ENCODE measurements at places on chromosomes 5 and 9.

GRCh38 chr5:38872826-38873225 lies 27.0 kb downstream of the OSMR start:
- no peak for DNase-seq

DNA sequence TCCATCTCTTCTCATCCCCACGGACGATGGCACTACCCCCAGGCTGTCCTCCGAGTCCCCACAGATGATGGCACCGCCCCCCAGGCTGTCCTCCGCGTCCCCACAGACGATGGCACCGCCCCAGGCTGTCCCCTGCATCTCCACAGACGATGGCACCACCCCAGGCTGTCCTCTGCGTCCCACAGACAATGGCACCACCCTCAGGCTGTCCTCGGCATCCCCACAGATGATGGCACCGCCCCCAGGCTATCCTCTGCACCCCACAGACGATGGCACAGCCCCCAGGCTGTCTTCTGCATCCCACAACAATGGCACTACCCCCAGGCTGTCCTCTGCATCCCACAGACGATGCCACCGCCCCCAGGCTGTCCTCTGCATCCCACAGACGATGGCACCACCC lies 57.4 kb upstream of the PTCH1 start:
- no peak for DNase-seq

GRCh38 chr5:16557477-16557876 lies 59.3 kb downstream of the RETREG1 start:
- DNase-seq: no peak

DNA sequence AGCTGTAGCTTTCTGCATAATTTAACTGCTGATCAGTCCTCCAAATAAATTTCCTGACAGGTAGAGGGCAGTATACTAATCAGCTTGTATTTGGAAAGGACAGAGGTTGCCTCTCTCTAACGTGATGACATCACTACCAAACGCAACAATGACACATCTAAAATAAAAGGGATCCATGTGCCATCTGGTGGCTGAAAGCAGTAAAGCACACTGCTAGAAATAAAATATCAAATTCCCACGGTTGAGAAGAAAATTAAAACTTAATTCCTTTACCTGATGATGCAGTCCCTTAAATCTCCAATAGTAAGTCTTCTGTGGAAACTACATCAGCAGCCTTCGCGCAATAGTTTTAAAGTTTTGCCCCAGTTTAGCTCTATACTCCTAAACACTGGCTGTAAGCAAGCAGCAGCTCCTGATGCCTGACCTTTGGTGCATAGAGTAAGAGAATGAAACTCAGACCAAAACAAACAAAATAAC lies 54.5 kb downstream of the DIAPH1 start:
- DNase-seq: peak; percentile 55

- no peak for DNase-seq
Measured at GRCh38 chr5:56649569-56649968, 165.8 kb upstream of the MAP3K1 start.

DNA sequence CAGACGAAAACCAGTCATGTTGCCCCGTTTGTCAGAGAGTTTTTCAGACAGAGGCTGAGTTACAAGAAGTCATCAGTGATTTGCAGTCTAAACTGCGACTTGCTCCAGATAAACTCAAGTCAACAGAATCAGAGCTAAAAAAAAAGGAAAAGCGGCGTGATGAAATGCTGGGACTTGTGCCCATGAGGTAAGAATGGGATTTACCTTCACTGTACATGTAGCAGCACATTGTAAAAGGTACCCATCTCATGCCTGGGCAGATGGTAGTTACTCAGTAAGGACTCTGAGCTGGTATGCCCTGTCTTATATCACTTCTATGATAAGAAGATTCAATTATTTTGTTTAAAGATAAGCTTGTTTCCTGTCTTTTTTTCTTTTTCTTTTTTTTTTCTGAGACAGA lies 38.8 kb downstream of the RAD50 start:
- DNase-seq: no peak

- no peak for DNase-seq
Measured at GRCh38 chr5:159104051-159104651, 4.4 kb upstream of the EBF1 start.
